Caki2 (cell line): ENCODE measurements at places on chromosomes 4 and X.

DNA sequence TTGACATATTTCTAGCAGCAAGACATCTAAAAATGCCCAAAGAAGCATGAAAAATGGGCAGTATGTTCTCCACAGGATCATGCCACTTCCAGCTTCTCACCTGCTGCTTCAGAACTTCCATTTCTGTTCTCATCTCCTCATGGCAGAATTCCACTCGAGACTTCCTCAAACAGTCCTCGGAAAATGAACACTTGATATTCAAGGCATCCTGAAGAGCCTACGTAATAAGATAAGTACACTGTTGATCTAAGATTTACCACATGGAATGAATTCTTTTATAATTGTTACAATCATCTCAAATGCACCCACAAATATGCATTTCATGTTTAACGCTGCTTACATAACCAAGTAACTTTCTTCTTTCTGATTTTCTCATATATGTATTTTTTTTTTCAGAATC lies 14.1 kb downstream of the TNIP3 start:
- no peak for DNase-seq

GRCh38 chr4:97411356-97411755 lies 731.9 kb downstream of the STPG2 start:
- DNase-seq: no peak

GRCh38 chr4:101355246-101355645 lies 7.9 kb upstream of the PPP3CA start:
- DNase-seq: no peak

GRCh38 chr4:142480244-142480643 lies 365.9 kb downstream of the INPP4B start:
- no peak for DNase-seq

- no peak for DNase-seq
Measured at GRCh38 chr4:10703156-10703555, 18.6 kb upstream of the CLNK start.

DNA sequence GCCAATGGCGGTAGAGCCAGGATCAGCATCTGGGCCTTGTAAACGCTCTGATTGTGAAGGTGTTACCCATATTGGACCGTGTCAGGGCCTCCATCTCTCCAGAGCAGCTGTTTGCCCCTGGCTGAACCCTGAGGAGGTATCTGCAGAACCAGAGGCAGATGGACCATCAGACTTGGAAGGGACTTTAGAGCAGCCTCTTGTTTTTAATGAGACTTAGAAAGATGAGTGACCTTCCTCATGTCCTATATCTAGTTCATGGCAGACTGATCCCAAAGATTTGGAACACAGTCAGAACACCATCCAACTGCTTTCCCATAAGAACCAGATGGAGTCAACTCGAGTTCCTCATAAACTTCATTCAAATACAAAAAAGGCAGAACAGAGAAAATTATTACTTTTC lies 135.1 kb upstream of the MSX1 start:
- DNase-seq: no peak

DNA sequence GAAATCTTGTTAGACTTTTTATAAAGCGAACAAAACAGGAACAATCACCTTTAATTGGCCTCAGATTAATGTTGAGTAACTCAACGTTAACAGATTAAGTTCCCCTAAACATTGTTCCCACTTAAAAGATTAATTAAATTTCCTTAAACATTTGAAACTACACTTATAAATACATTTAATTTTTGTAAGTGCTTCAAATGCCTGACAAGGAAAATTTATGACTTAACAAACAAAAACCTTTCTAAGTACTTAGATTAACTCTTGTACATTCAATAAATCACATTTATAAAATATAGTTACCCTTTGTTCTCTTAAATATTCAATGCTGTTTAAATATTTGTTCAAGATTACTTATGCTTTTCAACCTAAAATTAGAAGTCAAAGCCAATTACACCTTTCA lies 39.4 kb upstream of the OCIAD2 start:
- DNase-seq: no peak

GRCh38 chr4:107972605-107973004 lies 17.1 kb upstream of the HADH start:
- DNase-seq: no peak

GRCh38 chrX:2898846-2899512 lies 30.2 kb downstream of the ARSD start:
- DNase-seq: no peak

DNA sequence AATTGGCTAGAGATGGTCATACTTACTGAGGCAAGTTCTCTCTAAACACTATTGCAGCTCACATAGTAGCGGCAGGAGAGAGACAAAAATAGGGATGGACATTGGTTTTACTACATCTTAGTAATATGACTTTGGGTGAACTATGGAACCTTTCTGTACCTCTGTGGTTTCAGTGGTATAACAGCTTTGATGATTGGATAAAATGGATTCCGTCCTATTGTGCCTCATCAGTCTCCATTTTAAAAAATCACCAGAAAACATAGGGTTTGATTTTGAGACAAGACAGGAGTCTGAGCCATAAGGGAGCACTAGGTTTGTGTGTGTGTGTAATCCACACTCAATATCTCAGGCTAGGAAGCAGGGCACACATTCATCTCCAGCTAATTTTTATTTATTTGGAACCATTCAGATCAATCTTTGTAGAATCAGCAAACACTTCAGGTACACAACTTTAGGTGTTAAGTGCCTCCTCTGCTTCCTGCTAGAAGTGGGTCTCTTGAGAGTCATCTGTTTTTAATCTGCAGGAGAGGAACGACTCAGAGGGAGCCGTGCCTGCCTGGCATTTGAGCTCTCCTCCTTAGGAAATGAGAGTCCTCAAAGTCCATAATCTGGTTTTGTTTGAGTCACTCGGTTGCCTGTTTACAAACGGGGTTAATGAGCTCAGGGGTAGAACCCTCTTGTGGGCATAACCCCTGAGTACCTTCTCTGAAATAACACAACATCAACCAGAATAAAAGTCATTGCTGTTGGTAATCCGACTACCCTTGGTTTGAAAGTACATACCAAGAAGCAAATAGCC lies 238.5 kb upstream of the BOD1L1 start:
- no peak for DNase-seq

DNA sequence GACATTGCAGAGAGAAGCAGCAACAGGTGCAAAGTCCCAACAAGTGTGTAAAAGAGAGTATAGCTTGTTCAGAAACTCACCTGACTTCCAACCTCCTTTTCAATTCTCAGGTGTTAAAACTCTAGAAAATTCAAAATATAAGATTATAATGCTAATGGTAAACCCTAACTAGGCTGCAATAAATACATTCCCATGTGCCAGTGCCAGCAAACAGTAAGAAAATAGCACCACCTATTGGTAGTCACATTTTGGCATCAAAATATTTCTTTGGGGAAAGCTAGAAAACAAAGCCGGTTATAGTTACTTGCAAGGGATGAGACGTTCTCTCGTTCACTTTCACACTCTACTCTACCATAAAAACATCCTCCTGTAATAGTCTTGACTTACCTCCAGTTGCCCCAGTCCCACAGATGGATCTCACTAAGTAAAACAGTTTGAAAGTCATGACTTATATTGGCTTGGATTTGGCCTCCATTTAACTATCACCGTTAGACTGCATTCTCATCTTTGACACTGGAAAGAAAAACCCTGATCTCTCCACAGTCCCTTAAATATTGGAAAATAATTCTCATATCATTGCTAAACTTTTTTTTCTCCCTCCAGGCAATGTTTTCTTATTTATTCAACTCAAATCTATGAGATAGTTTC lies 9.6 kb downstream of the BMP3 start:
- peak; percentile 30 for DNase-seq

GRCh38 chrX:39336671-39337311 lies 535.5 kb downstream of the MID1IP1 start:
- DNase-seq: no peak

DNA sequence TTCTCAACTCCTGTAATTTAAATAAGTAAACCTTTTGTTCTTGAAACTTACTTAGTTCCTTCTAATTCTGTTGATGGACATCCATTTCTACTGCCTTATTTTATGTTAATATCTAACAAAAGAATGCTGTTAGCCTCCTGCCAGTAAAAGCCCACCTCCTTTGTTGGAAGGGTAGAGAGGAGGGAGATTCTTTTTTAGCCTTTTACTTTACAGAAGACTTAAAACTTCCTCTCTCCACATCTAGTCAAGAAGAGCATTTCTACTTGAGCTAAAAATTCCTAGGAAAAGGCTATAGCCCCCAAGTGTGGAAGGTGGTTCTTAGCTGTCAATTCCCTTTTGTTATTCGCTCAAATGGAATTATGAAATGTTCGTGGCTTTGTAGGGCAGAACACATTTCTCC lies 118.7 kb downstream of the ZIC3 start:
- no peak for DNase-seq

GRCh38 chr4:32744211-32744610 lies 2024.0 kb downstream of the PCDH7 start:
- no peak for DNase-seq

- DNase-seq: no peak
Measured at GRCh38 chr4:10599574-10599973, 85.0 kb downstream of the CLNK start.

- DNase-seq: no peak
Measured at GRCh38 chrX:12932244-12932643, 25.8 kb downstream of the TLR8 start.

GRCh38 chrX:12007881-12008280 lies 130.4 kb upstream of the FRMPD4 start:
- peak; percentile 46 for DNase-seq

DNA sequence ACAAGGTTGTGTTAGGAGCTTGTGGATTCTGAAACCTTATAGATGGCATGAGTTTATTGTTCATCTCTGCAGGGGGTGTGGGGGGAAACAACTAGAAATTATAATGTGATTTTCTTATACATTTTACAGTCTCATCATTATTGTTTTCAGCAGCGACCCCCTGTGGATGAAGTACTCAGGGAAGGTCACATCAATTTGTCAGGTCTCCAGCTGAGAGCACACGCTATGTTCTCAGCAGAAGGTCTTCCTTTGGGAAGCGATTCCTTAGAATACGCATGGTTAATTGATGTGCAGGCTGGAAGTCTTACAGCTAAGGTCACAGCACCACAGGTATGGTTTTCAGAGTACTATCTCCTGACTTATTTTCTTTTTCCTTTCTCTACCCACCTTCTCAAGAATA lies 72.2 kb downstream of the BLTP1 start:
- DNase-seq: no peak

GRCh38 chr4:41646862-41647261 lies 101.7 kb downstream of the PHOX2B start:
- DNase-seq: no peak

- peak; percentile 31 for DNase-seq
Measured at GRCh38 chr4:114217150-114217817, 237.8 kb upstream of the ARSJ start.
